Stimulated activated CD8-positive, alpha-beta memory T cell treated with anti-CD3 and anti-CD28 coated beads, Interleukin-4, amount 100 ng/mL, for 4 hours (primary cell): ENCODE measurements at places on chromosomes 5 and 9.

GRCh38 chr5:59616413-59616812, 277.1 kb downstream of the PDE4D start:
- DNase-seq = no peak

DNA sequence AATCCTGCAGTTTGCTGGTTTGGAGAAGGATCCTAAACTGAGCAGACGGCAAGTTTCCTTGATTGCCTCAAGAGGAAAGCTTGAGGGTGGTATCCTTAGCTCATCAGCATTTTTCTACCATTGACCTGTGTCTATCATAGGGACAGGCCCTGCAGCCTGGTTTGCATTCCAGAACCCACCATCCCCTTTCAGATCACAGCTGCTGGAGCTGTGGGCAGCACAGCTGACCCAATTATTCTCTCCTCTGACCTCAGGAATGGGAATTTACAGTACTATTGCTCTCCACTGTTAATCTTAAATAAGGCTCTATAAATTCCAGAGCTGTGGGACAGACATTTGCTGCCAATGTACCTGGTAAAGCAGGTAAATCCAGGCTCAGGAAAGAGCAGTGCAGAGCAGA, 163.0 kb downstream of the SPOCK1 start:
- DNase-seq = no peak

DNA sequence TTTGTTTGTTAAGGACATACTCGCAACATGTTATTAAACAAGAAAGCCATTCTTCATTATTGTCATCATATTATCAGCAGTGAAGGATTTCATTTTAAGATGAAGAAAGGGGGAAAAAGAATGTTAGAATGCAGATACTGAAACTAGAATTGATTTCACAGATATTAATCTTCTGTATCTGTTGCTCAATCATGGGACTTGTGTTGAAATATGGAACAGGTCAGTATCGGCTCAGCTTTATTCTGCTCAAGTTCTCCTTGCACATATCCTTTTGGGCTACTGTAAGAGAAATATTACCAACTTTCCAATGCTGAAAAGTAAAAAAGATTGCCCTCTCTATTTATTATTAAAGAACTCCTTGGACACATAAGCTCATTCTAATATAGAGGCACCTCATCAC, 13.8 kb upstream of the ANXA1 start:
- DNase-seq = no peak

GRCh38 chr5:91374893-91375520, 8.1 kb downstream of the ARRDC3 start:
- DNase-seq = no peak

- no peak for DNase-seq
These were observed 77.2 kb downstream of the MRPS30 start for GRCh38 chr5:44885903-44886302.

- DNase-seq = no peak
These were observed 220.8 kb upstream of the DAPK1 start for GRCh38 chr9:87276851-87277261.

DNA sequence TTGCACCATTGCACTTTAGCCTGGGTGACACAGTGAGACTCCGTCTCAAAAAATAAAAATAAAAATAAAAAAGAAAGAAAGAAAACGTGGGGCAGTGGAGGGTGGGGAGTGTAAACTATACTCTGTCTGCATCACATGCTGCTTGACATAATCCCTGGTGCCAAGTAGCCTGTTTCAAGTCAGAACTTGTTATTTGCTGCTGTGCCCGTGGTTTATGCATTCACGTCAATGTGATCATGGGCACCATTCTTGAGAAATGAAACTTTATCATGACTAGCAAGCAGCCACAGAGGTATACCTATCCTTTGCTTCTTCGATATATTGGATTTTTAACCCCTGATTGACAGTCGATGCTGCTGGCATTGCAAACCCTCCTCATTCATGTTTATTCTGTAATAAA, 4.1 kb upstream of the SMU1 start:
- no peak for DNase-seq
